Activated CD8-positive, alpha-beta memory T cell treated with anti-CD3 and anti-CD28 coated beads for 48 hours (primary cell): ENCODE measurements at places on chromosomes 7 and 10.

DNA sequence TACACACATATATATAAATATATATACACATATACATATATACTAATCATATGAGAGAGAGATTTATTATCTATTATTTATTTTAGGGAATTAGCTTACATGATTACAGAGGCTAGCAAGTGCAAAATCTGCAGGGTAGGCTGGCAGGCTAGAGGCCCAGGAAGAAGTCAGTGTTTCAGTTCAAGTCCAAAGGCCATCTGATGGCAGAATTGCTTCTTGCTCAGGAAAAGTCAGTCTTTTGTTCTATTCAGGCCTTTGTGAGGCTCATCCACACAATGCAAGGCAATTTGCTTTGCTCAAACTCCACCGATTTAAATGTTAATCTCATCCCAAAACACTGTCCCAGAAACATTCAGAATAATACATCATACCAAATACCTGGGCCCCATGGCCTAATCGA is 2.6 kb upstream of the C10orf120 start:
- DNase-seq, result no peak

DNA sequence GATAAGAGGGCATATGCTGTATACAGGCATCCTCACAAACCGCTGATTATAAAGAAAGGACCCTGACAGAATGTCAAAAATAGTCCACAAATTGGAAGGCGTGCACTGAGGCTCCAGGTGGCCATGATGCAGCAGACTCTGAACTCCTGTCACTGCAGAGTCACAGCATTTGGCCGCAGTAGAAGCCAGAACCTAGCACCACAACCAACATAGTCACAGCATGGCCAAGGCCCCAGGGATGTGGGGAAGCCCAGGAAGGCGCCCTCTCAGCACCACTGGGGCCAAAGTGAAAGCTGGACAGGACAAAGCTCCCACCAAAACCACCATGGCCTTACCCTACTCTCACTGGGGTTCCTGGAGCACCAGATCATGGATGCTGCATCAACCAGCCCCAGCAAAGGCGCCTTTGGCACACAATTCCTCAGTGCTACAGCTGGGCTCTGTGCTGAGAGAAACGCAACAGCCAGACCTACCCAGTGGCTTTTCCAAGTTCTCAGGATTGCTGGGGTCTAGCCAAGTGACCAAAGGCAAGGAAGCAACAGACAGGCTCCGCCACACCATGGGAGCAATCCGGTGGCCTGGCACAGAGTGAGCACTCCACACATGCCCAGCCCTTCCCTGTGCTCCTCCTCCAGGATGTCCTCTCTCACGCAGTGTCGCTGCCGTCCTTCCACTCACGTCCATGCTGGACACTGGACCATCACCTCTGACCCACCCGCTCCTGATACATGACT is 60.2 kb downstream of the STK17A start:
- DNase-seq, result no peak

- no peak for DNase-seq
Measured at GRCh38 chr10:15815242-15815885, 44.9 kb downstream of the MINDY3 start.

DNA sequence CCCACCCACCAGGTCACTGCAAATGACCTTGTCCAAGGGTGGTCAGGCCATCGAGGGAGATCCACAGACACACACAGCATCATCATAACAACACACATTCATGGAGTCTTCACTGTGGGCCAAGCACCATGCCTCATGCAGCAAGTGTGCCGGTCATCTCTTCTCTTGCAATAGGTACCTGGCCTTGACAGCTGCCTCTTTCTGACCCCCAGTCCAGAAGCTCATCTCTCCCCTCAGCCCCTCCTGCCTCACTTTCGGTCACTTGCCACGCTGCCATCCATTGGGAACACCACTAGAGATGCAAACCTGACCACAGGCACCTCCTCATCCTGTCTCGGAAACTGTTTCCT is 75.9 kb downstream of the OAT start:
- DNase-seq, result no peak

DNA sequence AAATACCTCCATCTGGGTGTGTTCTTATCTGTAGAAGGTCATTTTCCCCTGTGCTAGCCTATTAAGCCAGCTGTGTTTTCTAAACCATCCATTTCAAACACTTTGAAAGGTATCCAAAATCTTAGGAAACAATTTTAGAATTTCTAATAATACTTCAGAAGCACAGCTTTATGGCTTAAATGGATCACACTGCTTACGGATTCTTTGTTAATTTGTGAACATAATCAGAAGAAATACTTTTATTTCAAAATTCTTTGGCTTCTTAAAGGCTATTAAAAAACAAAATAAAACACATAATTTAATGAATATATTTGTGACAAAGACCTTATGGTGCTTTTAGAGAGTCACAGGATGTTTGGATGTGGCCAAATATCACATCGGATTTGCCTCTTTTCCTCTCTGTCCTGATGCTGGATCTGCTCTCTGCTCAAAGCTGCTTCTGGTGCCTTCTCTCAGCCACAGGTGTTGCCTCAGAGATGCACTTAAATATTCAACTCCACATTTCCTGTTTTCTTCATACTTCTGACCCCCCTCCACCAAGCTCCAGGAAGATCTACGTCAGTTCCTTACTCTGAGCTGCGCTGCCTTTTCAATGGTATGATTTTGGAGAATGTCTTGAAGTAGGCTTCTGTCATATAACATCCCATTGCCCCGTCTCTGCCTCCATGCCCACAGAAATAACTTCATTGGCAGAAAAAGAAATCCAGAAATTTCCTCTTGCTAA is 230.6 kb downstream of the MLLT10 start:
- no peak for DNase-seq

DNA sequence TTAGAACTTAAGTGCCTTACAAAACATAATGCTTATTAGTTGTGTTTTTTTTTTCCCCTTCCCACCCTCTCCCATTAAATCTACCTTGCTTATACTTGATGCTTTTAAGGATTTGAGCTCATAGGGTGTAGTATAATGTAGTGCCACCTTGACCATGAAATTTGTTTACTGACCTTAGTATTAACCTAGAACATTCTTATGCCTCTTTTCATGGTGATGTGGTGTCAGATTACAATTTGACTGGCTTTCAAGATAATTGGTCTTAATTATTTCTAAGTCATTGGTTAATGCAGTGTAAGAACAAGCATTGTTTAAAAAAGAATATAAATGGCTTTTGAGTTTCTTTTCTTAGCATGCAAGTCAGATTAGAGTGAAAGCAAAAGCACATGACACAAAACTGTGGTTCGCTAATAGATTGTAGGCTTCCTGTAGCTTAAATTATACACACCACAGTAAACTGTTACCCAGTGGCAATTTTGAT is 61.8 kb downstream of the ADD3 start:
- no peak for DNase-seq

DNA sequence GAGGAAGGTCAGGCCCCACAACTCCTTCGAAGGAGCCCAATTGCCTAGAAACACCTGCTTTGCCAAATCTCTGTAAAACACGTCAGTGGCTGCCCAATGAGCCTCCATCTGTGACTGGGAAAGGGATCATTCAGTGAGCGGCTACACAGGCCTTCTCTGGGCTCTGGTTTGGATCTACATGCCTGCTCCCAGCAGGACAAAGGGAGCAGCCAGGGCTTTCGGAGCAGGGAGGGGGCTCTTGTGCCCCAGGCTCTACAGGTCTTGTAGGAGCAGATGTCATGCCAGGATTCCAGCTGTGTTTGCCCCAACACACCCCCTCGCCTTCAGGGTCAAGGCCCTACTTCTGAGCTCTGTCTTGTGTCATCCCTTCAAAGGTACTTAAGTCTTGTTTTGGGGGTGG is 73.5 kb downstream of the CLEC2L start:
- DNase-seq, result no peak

- no peak for DNase-seq
Measured at GRCh38 chr7:151728746-151729145, 148.2 kb downstream of the PRKAG2 start.

DNA sequence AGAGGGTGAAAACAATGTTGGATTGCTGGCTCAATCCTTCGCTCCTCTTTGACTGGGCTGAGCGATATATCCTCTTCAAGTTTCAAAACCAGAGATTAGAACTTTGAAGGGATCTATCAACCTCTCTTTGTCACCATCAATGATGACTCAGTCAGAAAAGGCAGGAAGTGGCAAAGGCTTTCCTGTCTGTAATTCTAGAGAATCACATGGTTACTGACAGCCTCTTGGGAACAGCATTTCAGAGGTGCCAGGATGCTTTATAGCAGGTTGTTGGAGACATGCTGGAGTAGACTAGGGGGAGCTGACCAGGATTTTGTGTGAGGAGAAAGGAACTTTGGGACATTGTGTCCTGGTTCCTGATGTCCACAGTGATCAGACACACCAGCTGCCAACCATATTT is 81.3 kb downstream of the PRKCQ start:
- no peak for DNase-seq

GRCh38 chr7:2387897-2388636 is 15.3 kb upstream of the CHST12 start:
- no peak for DNase-seq

DNA sequence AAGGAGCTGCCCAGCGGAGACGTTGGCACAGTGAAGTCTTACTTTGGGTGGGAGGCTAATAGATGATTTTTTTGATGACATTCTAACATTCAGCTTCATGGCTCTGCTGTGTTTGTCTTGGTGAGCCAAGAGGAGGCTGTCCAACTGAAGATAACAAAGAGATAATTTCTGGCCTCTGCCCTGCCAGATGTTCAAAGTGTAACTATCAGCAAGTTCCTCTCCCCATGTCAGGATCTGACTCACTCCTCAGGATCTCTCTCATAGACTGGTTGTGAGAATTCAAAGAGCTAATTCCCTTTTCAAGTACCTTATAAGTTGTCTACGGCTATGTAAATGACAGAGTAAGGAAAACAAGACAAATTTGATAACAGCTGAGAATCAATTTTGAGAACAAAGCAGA is 1340.9 kb downstream of the XPNPEP1 start:
- no peak for DNase-seq

DNA sequence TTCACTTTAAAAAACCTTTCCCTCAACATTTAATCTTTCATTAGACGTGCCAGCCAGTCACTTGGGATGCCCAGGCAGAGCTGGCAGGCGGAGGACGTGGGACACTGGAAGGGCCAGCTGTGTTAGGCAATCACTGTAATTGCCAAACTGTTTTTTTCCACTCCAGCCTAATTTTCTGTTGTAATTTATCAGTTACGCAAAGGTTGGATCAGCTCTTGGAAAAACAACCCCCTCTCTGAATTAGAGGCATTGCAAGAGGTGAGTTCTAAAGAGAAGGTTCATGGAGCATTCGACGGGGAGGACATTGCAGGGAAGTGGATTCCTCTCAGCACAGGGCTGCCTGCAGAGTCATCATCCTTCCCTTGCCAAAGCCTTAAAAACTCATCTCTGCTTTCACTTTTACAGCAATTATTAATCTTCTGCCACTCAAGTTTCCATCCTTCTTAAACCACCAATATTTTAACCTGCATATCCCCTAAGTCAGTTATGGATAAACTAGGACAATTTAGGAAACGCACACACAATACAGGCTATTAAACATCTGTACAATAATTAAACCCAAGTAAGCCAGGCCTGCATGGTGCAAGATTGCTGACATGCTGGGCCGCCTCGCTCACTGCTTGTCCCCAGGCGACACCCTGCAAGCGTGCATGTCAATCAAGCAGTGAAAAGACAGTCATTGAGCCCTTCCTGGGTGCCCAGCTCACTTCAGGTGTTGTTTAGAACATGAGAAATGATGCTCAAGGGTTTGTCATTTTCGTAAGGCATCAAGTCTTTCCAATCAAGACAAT is 272.3 kb upstream of the RNF32 start:
- DNase-seq, result no peak

DNA sequence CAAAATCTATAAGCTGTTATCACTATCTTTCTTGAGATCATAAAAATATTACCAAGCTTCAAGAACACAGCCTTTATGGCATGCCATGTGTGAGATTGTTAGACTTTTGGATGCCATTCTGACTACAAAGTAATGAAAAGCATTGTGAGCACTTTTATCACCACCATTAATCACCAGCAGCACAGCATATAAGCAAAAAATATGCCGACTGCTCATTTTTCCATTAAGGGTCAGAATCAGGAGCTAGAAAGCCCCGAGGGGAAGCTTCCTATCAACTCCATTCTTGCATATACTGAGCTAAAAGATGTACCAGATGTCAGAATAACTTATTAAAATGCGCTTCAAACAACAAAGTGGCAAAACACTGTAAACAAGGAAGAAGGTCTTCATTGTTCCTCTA is 114.3 kb downstream of the LMBR1 start:
- no peak for DNase-seq

DNA sequence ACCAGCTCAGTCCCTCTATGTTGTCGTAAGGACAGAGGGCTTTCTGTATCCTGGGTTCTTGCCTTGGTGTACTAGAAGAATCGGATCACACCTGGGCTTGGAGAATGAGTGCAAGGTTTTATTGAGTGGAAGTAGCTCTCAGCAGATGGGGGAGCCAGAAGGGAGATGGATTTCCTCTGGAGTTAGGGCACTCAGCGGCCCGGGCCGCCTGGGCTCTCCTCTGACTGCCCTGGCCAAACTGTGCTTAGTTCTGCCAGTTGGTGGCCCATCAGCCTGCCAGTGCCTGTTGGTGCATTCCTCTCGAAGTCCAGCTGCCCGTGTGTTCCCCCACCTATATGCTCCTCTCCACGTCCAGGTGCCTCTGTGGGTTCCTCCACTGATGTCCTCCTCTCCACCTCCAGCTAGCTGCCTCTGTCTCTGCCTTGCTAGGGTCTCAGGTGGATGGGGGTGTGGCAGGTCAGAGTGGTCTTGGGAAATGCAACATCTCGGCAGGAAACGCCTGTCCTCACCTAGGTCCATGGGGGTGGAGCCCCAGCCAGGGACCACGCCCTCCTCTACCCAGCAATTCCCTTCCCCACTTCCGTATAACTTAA is 148.6 kb downstream of the PPP1R3A start:
- no peak for DNase-seq

GRCh38 chr10:47361293-47361692 is 13.1 kb downstream of the RBP3 start:
- no peak for DNase-seq

DNA sequence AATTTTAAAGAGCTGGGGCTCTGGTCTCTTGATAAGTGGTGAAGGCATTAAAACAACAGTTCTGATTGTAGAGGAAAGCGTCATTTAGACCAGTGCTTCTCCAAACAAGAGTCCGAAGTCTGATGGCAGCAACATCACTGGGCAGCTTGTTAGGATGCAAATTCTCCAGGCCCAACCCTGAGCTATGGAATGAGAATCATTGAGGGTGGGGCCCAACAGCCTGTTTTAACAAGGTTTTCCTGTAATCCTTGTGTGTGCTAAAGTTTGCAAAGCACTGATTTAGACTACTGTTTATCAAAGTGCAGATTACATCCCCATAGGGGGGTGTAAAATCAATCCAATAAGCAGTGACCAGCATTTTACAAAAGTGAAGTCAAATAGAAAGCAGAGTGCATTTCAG is 2.6 kb upstream of the ZNRF2 start:
- DNase-seq, result no peak

GRCh38 chr10:61931620-61932332 is 30.3 kb downstream of the ARID5B start:
- no peak for DNase-seq

GRCh38 chr7:156446990-156447389 is 193.6 kb upstream of the RNF32 start:
- no peak for DNase-seq
